Fibroblast of skin of left quadriceps (primary cell): ENCODE measurements at places on chromosomes 12 and 14.

- no peak for DNase-seq
Observed at GRCh38 chr12:28814246-28814645, 334.8 kb upstream of the FAR2 start.

- DNase-seq = no peak
Observed at GRCh38 chr14:21070083-21070609, at the start of gene ARHGEF40. Gene ARHGEF40, plus strand, starts transcription at chr14:21070304. Its CDS starts 93 bp downstream, at chr14:21070397.

DNA sequence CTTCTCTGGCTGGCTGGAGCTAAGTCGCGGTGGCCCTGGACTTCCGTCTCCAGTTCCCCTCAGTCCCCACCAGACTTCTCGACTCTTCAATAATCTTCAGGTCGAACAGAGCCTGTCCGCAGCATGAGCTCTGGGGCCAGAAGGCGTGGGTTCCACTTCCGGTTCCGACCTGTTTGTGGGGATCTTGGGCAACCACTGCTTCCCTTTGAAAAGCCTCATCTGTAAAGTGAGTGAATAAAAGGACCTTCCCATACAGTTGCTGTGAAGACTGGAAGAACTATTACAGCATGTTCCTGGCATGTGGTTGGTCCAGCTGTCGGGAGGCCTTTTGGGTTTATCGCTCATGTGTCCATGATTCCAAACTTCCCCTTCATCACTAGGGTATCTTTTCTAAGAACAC lies 19.4 kb downstream of the ADGRD1 start:
- no peak for DNase-seq

DNA sequence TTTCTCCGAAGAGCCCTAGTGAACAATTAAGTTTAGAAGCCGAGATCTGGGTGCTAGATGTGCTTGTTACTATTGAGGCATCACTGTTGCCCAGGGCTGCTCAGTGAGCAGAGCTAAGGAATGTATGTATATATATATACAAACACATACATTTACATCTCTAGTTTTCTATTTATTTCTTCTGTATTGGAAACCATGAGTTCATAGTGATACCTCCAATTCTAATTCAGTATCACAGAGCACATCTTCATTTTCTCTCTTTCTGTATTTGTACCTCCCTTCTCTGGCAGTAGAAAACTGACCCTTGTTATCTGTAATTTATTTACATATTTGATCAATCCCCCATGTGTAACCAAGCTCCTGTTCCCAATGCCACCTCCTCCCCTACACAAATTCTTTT lies 40.7 kb upstream of the FUT8 start:
- no peak for DNase-seq

- DNase-seq = no peak
Observed at GRCh38 chr12:124130691-124131591, 157.9 kb downstream of the ZNF664 start.

DNA sequence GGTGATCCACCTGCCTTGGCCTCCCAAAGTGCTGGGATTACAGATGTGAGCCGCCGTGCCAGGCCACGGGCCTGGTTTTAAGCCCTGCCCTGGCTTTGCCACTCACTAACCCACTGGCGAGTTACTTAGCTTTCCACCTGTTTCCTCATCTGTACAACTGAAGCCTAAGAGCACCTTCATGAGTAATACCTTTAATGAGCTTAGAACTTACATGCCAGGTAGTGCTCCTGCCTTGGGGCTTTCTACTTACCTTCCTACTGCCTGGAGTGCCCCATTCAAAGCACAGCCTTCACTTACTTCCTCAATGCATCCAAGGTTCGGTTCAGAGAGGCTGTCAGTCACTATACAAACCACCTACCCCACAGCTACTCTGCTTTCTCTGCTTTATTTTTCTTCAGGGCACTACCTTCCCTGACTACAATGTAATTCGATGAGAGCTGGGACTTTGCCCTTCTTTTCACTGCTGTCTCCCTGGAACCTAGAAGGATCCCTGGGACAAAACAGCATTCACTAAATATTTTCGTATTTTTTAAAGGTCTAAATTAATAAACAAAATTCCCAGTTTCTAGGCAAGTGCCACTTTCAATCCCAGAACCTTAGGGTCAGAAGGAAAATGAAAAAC lies 13.8 kb downstream of the ZCCHC8 start:
- no peak for DNase-seq

- no peak for DNase-seq
Observed at GRCh38 chr14:46250113-46250703, 401.4 kb downstream of the RPL10L start.

DNA sequence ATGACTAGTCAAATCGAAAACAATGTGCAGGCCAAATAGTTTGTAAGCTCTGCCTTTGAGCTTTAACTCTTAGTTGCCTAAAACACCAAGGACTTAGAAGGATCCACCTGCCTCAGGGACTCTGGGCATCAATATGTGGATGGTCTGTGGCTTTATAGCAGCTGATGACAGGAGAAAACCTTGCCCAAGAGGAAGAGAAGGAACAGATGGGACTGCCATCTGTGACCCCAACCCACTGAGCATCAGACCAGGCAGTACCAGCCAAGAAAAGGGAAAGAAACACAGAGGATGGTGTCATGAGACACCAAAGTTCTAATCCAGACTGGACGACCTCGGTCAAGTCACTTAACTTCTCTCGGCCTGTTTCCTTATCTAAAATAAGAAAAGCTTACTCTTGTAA lies 12.7 kb downstream of the TGFB3 start:
- no peak for DNase-seq

GRCh38 chr12:102903337-102904007 lies 13.6 kb downstream of the PAH start:
- no peak for DNase-seq

- DNase-seq = no peak
Observed at GRCh38 chr14:71136386-71137060, 229.3 kb downstream of the PCNX1 start.

- DNase-seq = no peak
Observed at GRCh38 chr12:119990382-119990874, 1.4 kb downstream of the BICDL1 start.

- no peak for DNase-seq
Observed at GRCh38 chr12:71499834-71500233, 60.2 kb downstream of the LGR5 start.

DNA sequence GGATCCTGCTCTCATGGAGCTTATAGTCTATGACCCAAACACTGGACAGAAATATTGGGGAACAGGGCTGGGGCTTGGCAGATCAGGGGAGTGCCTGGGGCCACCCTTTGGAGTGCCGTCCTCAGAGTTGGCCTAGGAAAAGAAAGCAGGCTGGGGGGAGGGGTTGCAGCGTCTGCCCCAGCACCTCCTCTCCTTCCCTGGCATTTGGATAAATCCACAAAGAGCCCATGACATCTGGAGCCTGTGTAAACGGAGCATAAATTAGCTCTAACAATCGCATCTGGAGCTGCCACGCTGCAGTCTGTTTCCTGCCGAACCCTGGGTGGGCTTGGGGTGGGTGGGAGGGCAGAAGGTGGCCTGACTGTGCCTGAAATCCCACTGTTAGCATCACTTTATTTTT lies 63.8 kb downstream of the MVK start:
- DNase-seq = no peak

- DNase-seq = no peak
Observed at GRCh38 chr12:119659289-119659897, 8.5 kb upstream of the PRKAB1 start.
